Activated naive CD8-positive, alpha-beta T cell treated with anti-CD3 and anti-CD28 coated beads, Interleukin-2, amount 50 U/mL, for 16 hours (primary cell): ENCODE measurements at places on chromosomes 3 and 15.
A peak's percentile ranks its signal among the peaks of the same experiment; 100 is the strongest.

DNA sequence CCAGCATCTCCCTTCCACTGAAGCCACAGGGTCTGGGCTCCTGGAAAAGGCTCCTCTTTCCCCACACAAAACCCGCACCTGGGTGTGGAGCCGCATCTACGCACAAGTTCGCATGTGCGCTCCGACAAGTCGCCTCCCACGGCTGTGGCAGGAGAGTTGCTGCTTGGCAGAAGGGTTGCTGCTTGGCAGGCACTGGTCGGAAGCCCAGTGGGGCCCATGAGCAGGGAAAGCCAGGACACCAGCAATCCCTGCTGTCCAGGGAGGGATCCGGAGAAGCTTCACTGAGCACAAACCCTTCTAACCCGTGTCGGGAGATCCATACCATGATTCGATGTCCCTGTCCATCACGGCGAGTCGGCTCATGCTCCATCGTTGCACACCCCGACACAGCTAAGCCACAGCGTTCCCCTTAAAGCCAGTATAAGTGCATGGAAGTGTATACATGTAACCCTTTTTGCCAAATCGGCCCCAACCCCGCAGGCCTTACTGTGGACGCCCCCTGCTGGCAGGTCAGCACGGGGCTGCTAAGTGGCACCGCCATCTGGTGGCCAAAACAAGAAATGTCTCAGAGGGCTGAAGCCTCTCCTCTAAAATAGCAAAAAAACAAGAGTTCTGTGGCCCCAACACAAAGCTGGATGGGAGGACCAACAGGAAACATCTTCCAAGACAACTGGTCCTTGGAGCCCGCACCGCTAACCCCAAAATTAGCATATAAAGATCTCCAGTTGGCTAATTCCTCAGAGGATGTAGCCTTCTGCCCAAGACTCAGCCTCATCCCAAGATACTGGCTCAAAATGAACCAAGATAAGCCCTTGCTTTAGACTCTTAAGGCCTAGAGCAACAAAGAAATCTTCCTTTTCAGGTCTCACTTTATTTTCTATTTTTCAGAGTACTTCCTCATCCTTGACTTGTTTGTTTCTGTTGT lies 8.3 kb downstream of the ANKRD63 start:
- peak; percentile 74 for DNase-seq

GRCh38 chr15:51067510-51067909 lies 27.2 kb downstream of the TNFAIP8L3 start:
- DNase-seq, result no peak

DNA sequence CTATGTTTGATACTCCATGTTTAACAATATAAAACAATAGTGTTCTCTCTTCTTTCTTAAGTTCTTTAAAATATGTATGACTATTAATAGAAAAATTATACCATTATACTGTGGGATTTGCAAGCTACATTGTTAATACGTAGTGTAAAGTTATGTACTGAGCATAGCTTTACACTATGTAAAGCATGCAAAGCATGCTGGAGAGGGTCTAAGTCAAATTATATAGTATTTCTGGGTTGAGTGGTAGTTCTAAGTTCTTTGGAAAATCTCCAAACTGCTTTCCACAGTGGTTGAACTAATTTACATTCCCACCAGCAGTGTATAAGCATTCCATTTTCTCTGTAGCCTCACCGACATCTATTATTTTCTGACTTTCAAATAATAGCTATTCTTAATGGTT lies 253.0 kb downstream of the RAP2B start:
- DNase-seq, result no peak

- no peak for DNase-seq
Measured at GRCh38 chr3:168338161-168338560, 242.4 kb upstream of the GOLIM4 start.

GRCh38 chr3:4824926-4825325 lies 154.3 kb upstream of the BHLHE40 start:
- DNase-seq, result no peak

DNA sequence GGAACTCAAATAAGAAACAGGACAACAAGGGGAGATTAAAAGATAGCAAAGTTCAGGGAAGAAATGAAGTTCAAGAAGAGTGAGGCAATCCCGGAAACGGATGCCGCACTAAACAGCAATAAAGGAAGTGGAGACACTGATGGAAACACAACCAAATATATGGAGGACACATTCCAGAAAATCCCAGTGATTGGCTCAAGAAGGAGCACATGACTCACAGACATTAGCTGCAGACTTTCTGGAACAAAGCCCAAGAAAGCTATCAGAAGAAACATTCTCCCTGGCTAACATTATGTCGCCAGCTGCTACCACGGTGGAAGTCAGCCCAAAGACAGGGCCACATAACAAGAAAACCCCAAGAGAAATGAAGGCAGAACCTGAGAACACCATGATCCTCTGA lies 18.1 kb upstream of the VGLL4 start:
- DNase-seq, result no peak

DNA sequence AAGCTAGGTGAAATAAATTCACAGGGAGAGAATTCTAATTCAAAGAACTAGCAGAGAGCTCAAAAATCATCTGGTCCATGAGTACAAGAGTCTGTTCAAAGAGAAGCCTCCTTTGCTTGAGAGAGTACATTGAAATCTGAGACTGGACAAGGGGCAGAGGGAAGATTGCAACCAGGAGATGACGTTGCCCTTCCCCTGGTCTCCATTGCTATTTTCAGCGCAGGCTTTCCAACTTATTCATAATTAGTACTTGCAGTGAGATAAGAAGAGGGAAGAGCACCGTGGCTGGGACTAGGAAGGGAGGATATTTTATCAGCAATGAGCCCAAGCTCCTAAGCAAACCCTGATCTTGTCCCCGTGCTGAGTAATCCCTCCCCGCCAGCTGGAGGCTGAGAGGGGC lies 251.8 kb upstream of the RORA start:
- no peak for DNase-seq

DNA sequence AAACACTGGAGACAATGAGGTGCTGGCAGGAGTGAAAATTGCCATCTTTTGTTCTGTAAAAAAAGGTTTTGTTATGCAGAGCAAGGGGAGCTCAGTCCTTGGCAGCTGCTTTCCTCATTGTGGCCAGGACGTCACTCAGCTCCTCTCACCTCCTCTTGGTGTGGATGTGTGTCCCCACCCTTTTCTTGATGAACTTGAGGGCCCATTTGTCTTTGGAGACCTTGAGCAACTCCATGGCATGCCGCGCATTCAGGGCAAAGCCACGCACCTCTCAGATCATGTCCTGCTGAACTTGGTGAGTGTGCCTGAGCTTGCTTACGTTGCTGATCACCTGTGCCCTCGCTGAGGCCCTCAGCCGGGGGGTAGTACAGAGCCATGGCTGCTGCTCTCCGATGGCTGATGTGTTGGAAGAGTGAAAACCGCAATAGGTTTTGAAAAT lies 24.5 kb upstream of the BDH1 start:
- no peak for DNase-seq

DNA sequence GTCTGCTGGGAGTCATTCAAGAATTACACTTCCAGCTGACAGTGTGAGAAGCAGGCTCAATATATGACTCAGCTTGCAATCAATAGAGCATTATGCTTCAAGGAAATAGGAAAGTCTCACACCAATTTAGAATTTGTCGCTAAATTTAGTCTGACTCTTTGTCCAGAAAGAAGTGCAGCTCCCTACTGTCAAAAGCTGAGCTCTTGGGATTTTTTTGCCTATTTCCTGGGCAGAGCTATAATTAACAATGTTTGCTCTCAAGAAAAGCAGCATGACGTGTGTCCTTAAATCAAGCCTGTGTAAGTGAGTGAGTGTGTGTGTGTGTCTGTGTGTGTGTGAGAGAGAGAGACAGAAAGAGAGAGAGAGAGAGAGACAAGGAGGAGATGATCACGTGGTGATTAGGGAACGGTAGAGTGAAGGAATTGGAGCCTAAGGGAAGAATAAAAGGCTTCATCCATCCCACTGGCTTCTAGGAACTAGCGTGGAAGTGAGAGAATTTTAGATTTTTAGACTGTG lies 16.4 kb upstream of the SLC35G2 start:
- no peak for DNase-seq

- DNase-seq, result no peak
Measured at GRCh38 chr3:64266065-64266931, 41.0 kb upstream of the PRICKLE2 start.

GRCh38 chr15:94297558-94297957 lies 66.2 kb downstream of the MCTP2 start:
- DNase-seq, result no peak

- DNase-seq, result no peak
Measured at GRCh38 chr3:9729419-9729818, 2.1 kb upstream of the BRPF1 start.

GRCh38 chr15:63991706-63992105 lies 54.6 kb downstream of the DAPK2 start:
- DNase-seq, result no peak

DNA sequence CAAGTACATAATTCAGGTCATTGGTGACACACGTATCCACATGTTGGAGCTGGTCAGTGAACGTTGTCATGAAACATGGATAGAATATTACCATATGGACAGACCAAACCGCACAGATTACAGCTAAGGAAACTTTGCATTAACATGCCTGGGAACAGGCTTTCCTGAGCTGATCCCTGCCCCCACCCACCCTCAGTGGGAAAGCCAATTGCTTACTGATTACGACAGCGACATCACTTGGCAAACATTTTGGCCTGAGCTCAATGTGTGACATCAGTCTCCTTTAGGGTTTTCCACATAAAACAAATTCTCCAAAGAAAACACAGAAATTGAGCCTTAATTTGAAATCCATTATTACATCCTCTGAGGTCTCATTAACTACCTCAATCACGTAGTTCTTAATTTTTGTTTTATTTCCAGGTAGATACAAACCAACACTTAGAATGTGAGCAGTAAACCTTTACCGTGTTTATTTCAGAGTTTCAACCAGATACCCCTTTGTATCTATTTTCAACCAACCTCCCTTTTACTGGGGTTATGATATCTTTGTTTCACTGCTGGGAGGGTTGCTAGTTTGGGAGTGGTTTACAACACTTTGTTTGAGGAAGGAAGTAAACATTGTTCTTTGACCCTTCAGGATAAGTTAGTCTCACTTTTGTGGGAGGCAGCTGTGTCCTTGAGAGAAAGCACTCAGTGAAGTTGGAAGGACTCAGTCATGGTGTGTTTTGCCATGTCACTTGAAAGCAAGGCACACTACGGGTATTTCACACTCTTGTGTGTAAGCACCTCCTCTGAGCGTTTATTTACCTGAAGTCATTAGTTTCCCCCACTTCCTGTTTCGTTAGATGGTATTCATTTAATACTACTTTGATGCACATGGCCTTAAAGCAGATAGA lies 103.1 kb downstream of the CMSS1 start:
- no peak for DNase-seq

DNA sequence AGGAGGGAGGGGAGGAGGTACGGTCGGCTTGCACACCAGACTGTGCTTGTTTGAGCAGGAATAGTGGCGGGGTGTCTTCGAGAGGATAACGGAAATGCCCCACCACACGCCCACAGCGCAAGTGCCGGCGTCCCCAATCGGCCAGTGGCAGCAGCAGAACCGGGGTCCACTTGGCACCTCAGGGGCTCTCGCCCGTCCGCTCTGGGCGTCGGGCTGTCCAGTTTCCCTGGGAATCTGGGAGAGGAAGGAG lies 53.7 kb downstream of the CCDC54 start:
- DNase-seq, result no peak

GRCh38 chr3:37197810-37198371 lies 23.5 kb upstream of the LRRFIP2 start:
- no peak for DNase-seq

DNA sequence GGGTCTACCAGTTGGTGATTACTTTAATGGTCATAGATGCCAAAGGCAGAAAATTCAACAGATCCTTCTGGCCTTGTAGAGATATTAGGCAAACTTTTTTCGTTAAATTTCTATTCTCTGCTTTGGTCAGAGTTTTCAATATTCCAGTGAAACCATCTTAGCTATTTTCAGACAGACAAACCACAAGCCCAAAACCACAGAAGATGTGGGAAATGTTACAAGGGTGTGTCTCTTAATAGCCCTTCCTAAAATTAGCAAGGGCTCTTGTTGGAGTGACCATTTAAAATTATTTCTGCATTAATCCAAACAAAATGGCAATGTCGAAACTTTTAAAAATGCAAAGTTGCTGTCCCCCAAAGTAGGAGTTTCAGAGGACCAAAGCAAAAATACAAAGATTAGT lies 102.8 kb downstream of the ARRDC4 start:
- no peak for DNase-seq

- DNase-seq, result no peak
Measured at GRCh38 chr3:90011131-90011530, 903.7 kb downstream of the EPHA3 start.

GRCh38 chr3:112629425-112629824 lies 11.5 kb downstream of the CCDC80 start:
- DNase-seq, result no peak

- DNase-seq, result no peak
Measured at GRCh38 chr3:19888428-19889152, 45.4 kb downstream of the EFHB start.

DNA sequence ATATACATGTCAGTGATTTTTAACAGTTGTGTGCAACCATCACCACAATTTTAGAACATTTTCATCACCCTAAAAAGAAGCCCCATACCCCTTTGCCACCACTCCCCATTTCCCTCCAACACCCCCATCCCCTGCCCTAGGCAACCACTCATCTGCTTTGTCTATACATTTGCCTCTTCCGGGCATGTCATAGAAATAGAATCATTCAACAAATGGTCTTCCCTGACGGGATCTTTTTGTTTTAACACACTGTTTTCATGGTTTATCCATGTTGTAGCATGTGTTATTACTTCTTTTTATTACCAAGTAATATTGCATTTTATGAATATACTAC lies 4.0 kb downstream of the VILL start:
- DNase-seq, result no peak

DNA sequence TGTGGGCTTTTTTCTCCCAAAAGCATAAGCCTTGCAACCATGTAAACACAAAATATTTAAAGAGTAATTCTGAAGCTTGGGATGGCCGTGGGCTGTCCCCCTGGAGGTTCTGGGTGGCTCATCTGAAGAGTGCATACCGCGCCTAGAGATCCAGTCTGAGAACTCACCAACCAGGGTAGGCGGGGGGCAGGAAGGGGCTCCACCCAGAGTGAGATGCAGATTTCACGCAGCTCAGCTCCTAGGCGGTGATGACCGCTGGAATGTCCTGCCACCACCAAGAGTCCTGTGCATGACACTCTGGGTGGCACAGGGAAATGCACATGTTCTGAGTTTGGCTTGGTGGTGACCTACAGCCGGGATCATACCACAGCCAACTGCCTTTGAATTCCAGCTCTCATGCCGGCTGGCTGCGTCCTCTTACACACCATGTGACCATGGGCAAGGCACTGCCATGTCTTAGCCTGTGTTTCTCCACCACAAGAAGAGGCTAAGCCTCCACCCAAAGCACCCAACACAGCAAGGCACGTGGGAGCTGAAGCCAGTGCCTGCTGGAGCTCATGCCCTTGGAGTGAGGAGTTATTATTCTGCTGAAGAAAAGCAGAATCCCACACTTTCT lies 125.1 kb upstream of the IQSEC1 start:
- DNase-seq, result no peak

DNA sequence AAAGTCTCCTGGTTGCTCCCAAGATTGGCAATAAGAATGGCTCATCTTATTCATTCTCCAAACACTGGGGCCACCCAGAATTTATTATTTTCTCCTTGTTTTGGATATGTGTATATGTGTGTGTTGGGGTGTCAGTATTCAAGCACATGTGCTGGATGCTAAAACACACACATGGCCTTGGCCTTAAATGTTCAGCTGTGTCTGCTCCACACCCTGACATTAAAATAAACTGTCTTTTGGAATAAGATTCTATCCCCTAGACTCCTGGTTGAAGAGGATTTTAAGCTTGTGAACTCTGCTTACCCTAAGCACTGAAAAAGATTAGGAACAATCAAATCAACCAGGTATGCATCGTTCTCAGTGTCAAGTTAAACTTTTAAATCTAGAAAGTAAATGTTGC lies 382.9 kb upstream of the MCTP2 start:
- DNase-seq, result no peak

- no peak for DNase-seq
Measured at GRCh38 chr15:42338500-42338899, 20.8 kb upstream of the CAPN3 start.
